ENCODE measurements at places on chromosomes 6 and 20. TPM values are rescaled to one million over a fixed set of nuclear protein-coding genes. Genes with fewer than 3 reads are reported as not detected.

Gene COL21A1
- total RNA-seq = 0.55 TPM

Gene BTNL2
- not detected for total RNA-seq

Gene KCNK16
- total RNA-seq = not detected

Gene C6orf58
- total RNA-seq = not detected

Gene RIPOR3
- total RNA-seq = not detected

Gene BMP5
- total RNA-seq = not detected

Gene CAGE1
- total RNA-seq = not detected

Gene CRYBG1
- 0.56 TPM for total RNA-seq

Gene YTHDF1
- 47.1 TPM for total RNA-seq

Gene FAM83D
- 69.8 TPM for total RNA-seq

Gene PLEKHG1
- 0.68 TPM for total RNA-seq

Gene CLVS2
- total RNA-seq = 0.17 TPM

Gene AVP
- not detected for total RNA-seq

Gene ADAT2
- 3.7 TPM for total RNA-seq

Gene KCNQ5
- total RNA-seq = 1.5 TPM
